Ovary (tissue), 10 donors: ENCODE measurements at places on chromosomes 3 and 15. TPM values are rescaled to one million over a fixed set of nuclear protein-coding genes. Genes with fewer than 3 reads are reported as not detected.

GRCh38 chr3:66885326-66886000 lies 112.6 kb upstream of the KBTBD8 start:
- DNase-seq, result no peak

GRCh38 chr3:71607364-71607763 lies 23.8 kb upstream of the FOXP1 start:
- DNase-seq, result no peak

- DNase-seq, result no peak
Observed at GRCh38 chr3:149216193-149216869, 5.3 kb downstream of the CP start.

DNA sequence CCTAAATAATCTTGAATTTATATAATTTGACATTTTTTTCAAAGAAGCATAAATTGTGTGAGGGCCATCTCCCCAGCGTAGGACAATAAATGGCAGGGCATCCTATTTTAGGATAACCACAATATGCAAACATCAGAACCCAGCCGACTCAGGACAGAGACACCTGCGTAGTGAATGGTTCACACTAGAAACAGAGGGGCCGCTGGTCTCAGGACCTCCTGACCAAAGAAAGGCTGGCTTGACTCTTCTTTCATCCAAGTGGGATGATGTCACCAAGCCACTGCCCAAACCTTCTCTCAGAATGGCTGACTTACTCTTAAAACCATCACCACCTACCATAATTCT lies 162.1 kb downstream of the FOXP1 start:
- DNase-seq, result no peak

DNA sequence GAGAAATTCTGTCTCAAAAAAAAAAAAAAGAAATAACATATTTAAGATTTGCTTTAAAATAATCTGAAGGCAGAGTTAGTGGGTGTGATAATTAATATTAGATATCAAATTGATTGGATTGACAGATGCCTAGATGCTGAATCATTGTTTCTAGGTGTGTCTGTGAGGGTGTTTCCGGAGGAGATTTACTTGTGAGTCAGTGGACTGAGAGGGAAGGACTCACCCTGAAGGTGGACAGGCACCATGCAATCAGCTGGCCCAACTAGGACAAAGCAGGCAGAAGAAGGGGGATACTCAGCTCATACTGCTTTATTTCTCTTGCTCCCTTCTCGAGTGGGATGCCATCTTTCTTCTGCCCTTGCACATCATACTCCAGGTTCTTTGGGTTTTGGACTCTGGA lies 16.7 kb upstream of the RPL24 start:
- no peak for DNase-seq

POC1A gene
- 1.1 TPM for polyA plus RNA-seq

PDZRN3 gene
- polyA plus RNA-seq, result 102 TPM

C3orf49 gene
- not detected for polyA plus RNA-seq
